ENCODE measurements at places on chromosomes 5 and 9.

DNA sequence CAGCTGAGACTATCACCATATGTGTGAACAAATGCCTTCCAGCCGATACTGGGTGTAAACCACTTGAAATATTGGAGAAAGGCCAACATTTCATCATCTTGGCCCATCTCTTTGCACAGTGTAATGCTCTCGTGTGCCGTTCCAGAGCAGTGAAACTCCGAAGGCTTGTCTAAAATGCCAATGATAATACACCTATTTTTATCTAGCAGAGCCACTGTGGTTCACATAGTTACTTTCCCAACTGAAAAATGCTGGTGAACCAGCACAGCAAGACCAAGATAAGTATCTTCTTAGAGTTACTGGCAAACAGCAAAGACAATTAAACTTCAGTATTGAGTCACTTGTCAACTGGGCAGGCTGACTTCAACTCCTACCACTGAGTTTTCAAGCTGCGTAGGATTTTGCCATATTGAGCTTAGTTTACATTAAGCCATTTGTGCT, 379.9 kb upstream of the ACTBL2 start:
- DNase-seq: no peak

DNA sequence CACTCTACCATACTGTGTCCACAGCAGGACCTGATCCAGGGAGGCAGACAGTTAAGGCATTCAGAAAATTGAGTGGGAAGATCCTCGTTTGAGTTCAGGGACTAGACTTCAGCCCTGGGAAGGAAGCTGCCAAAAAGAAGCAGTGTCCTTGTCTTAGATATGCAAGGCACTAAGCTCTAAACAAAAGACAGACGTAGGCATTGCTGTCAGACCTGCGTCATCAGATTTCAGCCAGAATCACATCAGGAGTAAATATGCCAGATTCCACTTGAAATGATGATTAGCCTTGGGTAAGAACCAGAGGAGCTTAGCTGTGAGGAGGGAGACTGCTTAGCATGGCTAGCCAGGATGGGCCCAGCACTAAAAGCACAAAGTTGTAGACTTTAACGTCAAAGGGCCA, 56.7 kb downstream of the MAMDC2 start:
- no peak for DNase-seq

DNA sequence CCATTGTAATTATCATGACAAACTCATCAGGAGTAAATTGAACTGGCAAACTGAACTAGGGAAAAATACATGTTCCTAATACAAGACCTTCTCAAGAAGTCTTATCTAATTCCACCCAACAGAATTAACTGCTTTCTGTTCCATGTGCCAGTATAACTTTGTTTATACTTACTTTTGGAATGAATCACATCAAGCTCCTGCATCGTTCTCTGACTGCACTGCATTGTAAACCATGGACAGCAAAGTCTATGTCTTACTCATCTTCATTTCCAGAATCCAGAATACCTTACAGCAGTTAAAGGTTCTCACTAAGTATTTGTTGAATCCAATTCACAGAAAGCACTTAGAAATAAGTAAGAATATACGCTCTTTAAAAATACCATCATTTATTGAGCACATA, 102.8 kb downstream of the PLK2 start:
- no peak for DNase-seq

DNA sequence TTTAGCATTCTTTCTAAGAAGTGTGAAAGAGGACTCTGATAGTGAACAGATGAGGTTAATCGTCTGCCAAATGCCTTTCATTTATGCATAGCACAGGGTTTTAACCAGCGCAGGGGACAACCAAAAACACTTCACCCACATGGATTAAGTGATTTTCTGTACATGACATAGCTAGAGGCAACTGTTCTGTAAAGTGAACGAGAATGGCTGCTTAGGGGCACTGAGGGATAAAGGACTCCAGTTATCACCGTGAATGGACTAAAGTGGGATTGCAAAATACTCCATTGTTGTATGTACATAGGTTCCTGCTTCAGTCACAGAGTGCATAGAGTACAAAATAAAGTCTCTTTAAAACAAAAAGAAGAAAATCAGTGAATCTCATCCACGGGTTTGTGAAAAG, 456.8 kb downstream of the DMAC1 start:
- no peak for DNase-seq

DNA sequence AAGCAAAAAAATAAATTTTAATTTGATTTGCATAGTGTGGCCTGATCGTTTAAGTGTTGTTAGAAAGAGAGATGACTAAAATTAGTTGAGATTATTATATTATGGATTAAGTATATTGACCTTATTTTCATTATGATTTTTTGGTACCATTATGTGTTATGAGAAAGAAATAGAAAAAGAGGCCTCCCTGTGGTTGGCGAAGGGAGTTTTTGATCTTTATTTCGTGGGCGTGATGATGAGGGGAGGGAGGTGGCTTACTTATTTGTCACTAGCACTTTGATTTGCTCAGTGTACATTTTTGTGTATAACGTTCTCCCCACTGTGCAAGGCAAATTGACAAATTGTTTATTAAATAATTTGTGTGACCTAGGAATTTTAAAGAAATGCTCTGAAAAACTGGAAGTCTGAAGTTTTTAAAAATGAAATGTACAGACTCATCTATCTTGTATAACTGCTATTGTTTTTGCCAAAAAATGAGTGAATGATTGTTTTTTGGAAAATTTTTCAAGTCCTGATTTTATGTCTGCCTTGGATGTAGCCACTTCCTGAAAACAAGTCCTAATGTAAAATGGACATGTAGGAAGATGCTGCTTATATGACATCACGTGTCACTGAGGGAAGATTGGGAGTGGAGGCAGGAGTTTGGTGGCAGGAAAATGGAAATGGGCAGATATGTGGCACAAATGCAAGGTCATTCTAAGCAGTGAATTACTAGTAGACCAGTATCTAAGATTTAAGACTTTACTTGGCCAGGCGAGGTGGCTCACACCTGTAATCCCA, 3.0 kb downstream of the DAPK1 start:
- no peak for DNase-seq

DNA sequence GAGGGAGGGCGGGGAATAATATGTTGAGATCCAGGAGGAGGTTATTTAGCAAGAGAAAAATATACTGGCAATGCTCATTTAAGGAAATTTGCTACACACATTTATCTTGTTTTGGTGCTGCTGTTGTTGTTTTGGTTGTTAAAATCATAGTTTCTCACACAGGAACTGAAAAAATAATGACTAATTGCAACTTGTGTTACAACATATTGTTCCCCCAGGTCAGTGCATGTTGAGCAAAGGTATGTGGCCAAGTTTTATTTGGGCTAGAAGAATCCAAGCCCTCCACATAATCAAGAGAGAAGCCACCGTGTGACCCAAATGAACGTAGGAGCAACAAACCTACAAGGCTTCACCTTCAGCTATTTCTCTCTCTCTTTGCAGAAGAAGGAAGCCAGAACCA, 220.3 kb upstream of the DAPK1 start:
- no peak for DNase-seq

DNA sequence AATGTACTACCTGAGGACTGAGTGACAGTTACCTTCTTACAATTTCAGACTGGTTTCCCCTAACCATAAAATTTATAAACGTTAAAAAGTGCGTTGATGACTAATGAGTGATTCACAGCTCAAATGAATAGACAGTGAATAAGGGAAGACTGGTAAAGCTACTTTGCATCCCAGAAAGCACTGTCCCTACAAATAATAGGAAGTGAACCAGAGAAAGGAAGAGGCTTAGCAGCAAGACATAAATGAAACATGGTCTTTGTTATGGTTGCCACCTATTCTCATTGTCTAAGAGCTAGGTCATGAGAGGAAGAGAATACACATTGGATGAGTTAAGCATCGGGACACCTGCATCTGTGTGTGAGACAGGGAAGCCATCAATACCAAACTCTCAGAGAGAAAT, 849.2 kb downstream of the TAF11L14 start:
- no peak for DNase-seq

DNA sequence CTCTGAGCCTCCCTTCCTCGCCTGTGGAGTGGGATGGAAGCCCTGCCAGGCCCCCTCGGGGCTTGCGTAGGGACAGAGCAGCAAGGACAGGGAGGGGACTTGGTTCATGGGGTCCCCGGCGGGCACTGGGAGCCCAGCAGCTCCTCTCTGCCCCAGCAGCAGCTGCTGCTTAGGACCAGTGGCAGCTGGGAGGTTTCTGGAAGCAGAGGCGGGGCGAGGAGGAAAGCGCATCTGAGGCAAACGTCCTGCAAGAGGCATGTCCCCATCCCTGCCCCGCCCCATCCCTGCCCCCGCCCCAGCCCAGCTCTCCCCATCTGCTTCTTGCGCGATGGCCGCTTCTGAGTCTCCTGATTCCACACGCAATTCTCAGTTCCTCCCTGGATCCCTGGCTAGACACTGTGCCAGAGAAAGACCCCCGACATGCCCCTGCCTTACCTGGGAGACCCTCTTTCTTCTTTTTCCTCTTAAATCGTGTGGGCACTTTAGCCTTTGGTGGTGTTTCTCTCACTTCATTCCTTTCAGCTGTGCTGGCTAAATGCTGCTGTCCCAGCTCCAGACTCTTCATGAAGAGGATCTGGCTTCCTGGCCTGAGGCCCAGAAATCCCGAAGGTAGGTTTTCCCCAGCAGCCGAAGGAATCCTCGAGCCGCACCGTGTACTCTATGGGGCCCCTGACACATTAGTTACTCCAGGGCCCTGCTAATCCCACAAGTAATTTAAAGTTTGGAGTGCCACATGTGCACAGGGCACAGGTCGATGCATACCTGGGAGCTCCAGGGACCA, 4.4 kb upstream of the OR2S2 start:
- no peak for DNase-seq

DNA sequence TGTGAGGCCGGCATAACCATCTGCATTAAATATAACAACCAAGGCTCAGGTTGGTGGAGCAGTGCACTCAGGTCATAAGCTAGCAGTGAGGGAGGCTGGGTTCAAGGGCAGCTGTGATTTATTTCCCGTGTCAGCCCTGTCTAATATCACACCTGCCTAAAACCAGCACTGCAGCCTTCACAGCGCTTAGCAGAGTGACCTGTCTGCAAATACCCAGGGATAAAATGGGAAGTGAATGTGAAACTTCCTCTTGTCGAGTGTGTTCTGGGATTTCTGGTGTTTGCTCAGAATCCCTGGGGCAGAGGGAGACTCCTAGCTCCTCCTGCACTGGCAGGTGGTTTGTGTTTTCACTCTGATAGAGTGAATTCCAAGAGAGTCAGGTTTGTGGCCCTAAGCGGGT, 57.5 kb downstream of the ZNF510 start:
- no peak for DNase-seq

Data from nephron progenitor cell (in vitro differentiated cells).